Urothelium cell line (cell line): ENCODE measurements at places on chromosomes 6 and 20.

- no peak for DNase-seq
Observed at GRCh38 chr20:37310951-37311350, 21.5 kb downstream of the MANBAL start.

DNA sequence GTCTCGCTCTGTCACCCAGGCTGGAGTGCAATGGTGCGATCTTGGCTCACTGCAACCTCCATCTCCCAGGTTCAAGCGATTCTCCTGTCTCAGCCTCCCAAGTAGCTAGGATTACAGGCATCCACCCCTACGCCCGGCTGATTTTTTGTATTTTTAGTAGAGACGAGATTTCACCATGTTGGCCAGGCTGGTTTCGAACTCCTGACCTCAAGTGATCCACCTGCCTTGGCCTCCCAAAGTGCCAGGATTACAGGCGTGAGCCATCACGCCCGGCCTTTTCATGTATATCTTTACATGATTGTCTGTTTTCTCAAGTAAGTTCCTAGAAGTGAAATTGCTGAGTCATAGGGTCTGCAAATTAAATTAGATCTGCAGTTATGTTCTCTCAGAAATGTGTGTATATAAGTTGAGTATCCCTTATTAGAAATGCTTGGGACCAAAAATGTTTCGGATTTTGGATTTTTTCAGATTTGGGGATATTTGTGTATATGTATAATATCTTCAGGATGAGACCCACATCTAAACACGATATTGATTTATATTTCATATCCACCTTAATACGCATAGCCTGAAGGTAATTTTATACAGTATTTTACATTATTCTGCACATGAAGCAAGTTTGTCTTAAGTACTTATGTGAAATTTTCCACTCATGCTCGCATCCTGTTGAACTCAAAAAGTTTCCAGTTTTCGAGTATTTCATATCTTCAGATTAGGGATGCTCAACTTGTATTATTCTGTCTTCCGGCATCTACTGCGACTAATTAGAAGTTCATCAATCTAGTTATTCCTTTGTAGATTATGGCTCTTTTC, 40.4 kb downstream of the TAB2 start:
- no peak for DNase-seq

DNA sequence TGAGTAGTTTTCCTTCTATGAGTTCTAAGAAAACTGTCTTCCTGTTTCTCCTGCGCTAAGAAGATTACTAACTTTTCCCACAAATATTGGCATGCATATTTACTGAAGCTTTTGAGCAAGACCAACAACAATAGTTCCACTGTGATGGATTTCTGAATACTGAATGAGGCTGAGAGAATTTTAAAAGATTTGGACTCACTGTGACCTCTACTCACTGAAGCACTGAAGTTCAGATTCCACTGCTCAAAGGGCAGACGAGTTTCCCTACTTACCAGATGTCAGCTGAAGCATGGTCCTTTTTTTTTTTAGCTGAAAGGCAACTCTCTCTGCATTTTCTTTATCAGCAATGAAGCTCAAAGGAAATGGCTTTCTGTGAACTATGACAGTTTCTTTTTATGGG, 718.5 kb downstream of the RFPL4B start:
- DNase-seq = no peak

- DNase-seq = no peak
Observed at GRCh38 chr6:143286251-143286795, 164.2 kb downstream of the ADAT2 start.

GRCh38 chr6:169029861-169030260, 223.8 kb downstream of the THBS2 start:
- DNase-seq = no peak

- peak; percentile 50 for DNase-seq
Observed at GRCh38 chr6:53326372-53327016, 22.3 kb downstream of the ELOVL5 start.
